Kidney glomerular epithelial cell (primary cell): ENCODE measurements at places on chromosomes 1 and 21.

- DNase-seq: no peak
Observed at GRCh38 chr1:82722608-82723007, 921.9 kb downstream of the ADGRL2 start.

GRCh38 chr1:156885880-156886355 lies 7.6 kb upstream of the PEAR1 start:
- no peak for DNase-seq

DNA sequence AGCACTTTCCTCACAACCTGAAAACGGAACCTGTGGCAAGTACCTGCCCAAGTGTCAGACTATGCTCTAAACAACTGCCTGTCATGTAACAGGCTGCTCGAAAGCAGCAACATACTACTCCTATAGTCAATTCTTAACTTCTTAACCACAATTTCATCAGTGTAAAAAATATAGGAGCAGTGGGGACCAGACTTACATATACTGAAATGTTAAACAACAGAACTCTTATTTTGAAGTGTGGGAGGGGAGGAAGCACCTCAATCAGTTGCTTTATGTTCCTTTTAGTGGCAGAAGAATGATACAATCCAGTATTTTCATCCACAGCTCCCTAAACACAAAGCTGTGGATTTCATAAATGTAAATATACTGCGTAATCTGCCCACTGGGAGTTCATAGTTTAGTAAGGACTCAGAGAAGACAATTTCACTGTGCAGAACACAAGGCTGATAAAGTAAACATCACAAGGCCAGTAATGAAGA lies 44.2 kb downstream of the WLS start:
- no peak for DNase-seq

DNA sequence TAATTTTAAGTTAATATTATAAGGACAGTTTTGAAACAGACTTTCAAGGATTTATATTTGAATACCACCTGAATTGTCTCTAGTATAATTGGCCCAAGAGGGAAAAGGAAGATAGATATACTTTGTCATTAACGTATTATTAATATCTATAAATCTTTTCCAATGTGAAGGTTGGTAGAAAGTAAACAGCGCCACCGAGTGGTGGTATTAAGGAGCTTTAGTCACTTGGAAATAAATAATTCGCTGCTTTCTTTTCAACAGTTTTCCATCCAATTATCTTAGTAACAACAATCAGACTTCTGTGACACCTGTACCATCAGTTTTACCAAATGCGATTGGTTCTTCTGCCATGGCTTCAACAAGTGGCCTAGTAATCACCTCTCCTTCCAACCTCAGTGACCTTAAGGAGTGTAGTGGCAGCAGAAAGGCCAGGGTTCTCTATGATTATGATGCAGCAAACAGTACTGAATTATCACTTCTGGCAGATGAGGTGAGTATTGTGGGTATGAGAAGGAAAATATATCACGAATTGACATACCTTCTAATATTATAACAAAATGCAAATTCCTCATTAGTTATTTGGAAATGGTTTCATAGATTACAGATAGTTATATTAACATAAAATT lies 37.7 kb downstream of the SH3GLB1 start:
- DNase-seq: peak; percentile 7

GRCh38 chr1:46533179-46533864 lies 18.1 kb downstream of the KNCN start:
- no peak for DNase-seq

- no peak for DNase-seq
Observed at GRCh38 chr1:87864676-87865075, 536.0 kb downstream of the LMO4 start.

DNA sequence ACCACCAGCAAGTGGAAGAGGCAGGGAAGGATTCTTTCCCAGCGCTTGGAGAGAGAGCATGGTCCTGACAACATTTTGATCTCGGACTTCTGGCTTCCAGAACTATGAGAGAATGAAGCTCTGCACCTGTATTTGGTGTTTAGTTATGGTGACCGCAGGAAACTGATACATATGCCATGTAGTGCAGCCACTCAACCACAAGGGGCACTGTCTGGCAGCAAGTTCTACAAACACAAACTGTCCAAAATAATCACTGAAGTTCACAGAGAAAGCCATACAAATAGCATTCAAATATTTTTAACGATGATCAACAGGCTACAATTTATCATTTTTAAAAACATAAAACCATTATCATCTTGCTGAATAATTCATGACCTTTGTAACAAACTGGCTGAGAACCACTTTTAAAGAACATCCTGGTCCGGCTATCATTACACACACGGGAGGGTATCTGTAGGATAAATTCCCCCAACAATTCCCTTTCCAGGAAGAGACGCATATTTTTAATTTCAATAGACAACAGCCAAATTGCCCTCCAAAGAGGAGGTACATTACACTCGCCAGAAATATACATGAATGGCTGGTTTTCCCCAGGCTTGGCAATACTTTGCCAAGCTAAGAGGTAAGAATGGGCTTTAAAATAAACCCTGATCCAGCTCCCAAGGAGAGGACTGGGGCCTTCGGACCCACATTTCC lies 9.2 kb upstream of the CBR3 start:
- DNase-seq: peak; percentile 59

DNA sequence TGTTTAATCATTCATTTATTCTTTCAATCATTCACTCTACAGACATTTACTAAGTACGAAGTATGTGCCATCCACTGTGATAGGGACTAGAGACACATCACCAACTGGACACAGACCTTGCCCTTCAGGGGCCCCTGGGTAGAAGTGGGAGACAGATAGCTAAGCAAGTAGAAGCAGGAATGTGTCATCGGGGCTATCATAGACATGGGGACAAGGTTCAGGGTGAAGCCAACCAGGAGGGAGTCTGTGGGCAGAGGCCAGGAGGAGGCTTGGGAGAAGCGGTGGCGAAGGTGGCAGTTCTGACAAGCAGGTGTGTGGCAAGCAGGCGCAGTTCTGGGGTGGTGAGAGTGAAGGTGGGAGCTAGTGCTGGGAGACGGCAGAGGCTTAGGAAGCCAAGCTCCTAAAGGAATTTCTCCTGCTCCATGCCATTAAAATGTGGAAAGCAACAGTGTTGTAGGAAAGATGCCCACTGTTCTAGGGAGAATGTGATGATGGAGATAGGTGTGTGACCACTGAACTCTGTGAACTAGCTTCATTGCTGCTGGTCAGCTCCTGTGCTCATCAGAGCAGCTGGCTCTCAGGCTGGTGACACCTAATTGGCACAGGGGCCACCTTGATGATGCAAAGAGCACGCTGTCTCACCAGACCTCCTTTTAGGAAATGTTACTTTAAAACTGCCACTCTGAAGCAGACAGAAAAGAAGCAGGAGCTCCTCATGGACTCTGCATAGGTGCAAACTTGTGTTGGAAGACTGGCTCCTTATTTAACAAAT lies 79.7 kb upstream of the LPGAT1 start:
- DNase-seq: no peak

DNA sequence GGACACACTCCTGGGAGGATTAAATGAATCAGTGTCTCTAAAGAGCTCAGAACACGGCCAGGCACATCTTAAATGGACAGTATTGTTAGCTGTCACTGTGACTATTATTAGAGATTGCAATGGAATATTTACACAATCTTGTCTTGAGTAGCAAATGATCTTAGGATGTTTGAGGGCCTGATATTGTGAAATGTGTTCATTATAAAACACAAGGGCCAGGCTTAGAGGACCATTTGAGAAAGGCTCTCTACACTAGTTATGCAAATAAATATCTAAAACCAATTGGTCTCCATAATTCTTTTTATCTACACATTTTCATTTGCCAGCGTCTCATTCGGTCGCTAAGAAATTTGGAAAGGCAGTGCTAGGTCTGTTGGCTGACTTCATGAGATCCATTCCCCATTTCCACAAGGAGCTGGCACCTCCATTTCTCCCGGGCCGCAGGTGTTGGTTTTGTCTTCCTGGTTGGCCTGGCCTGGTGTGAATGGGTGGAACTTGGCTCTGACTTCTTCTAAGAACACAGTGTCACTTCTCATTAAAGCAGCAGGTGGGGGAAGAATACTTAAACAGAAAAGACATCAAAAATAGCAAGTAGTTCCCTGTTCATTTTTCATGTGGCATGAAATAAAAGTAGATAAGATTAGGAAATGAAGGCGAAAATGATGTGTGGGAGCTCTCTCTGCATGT lies 56.0 kb upstream of the PLXNA2 start:
- no peak for DNase-seq

DNA sequence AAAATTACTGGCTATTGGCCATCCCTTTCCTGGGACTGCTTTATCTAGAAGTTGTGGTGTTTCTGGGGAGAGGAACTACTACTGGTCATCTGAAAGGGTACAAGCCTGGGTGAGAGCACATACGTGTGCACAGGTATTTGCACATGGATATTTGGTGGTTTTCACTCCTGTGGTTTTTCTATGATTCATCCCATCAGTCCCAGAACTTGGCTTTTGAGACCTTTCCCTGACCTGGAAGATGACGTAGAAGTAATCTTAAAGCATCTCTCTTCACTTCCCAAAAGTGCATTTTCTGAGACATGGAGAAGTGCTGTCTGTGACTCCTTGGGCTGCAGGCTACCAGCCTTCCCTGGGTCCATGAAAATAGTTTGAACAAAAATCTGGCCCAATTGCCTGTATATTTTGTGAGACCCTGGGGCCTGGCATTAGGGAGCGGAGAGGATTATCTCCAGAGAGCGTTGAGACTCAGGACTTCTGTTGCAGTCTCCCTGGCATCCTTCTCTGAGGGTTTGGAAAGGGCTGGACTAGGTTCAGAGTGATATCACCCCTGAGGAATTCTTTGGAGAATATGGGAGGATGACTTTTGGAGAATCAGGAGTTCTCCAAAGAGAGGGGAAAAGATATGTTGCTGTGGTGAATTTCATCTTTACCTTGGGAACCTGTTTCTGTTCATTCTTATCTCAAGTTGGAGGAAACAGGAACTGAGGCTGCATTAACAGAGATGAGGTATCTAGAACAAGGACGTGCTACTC lies 130.8 kb downstream of the NOS1AP start:
- DNase-seq: no peak

- DNase-seq: no peak
Observed at GRCh38 chr21:22343721-22344120, 1345.5 kb downstream of the NCAM2 start.

DNA sequence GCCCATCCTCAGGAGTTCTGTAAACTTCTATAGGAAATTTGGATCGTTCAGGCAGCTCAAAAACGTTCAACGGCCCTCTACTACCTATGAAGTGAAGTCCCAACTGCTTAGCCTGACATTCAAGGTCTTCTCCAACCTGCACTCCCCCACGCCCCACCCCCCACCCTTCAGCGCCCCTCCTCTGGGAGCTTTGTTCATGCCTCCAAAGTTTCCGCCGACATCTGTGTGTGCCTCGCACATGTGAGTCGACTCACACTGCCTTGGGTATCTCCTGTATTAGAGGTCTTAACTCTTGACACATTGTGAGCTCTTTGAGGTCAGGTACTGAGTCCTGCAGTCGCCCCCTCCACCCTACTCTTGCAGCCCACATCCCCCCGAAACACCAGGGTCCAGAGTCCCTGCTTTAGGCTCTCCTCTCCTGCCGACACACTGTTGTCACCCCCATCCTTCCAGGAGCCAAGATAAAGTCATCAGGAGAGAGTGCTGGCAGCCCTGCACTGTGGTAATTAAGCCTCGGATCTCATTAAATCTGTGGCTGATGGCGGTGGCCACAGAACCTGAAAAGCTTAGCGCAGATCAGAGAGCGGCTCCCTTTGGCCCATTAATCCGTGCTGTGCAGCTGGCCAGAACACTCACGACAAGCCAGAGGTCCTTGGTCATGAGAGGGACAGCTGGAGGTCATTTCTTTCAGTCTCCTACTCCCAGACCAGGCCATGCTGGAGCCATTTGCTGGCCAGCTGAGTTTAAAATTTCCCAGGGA lies 1.4 kb upstream of the PAFAH2 start:
- no peak for DNase-seq

GRCh38 chr1:47986761-47987200 lies 10.4 kb downstream of the TRABD2B start:
- DNase-seq: no peak

- no peak for DNase-seq
Observed at GRCh38 chr1:41656068-41656467, 171.6 kb upstream of the EDN2 start.

GRCh38 chr1:202135221-202135721 lies 9.3 kb downstream of the ARL8A start:
- DNase-seq: peak; percentile 40

GRCh38 chr21:45870851-45871615 lies 110.5 kb upstream of the COL6A1 start:
- no peak for DNase-seq

DNA sequence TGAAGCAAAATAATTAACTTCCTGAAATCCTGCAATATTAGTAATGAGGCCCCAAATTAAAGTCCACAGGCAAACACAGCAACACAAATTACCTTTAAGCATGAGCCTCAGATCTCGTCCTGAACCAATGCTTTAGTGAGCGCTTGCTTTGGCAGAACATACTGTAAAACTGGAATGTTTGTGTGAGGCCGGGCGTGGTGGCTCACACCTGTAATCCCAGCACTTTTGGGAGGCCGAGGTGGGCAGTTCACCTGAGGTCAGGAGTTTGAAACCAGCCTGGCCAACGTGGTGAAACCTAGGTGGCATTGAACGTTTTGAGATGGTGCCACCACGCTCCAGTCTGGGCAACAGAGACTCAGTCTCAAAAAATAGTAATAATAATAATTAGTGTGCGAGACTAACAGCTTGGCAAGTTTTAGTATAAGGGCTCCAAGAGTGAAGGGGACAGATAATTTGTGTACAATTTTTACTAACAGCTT lies 17.8 kb downstream of the SFPQ start:
- DNase-seq: no peak

DNA sequence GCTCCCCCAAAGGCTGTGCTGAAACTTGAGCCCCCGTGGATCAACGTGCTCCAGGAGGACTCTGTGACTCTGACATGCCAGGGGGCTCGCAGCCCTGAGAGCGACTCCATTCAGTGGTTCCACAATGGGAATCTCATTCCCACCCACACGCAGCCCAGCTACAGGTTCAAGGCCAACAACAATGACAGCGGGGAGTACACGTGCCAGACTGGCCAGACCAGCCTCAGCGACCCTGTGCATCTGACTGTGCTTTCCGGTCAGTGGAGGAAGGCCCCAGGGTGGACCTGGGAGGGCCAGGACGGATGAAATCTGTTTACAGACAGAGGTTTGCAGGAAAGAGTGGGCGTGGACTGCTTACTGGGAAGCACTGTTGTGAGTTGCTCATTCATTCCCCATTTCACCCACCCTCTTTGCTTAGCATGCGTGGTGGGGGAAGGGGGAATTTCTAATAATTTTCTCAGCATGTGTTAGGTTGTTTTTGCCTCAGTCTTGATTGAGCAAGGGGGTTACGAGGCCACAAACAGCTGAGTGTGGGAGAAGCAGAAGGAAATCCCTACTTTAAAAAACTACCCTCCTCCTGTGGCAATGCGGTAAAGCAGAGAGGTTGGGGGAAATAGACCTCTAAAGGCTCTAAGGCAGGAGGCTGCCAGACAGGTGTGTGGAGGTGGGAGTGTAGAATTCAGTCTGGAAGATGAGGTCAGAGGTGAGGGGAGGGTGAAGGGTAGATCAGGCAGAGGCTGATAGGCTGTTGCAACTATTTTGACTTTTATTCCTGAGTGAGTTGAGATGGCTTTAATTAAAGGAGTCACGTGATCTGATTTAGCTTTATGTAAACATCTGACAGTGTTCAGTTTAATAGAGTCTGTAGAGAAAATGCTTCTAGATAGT lies 1.3 kb downstream of the FCGR2A start:
- no peak for DNase-seq
